ENCODE measurements at places on chromosomes 1 and 21.

- no peak for DNase-seq
Measured at GRCh38 chr21:34061983-34062382, 11.4 kb upstream of the MRPS6 start.

- DNase-seq: no peak
Measured at GRCh38 chr1:238409191-238409850, 518.6 kb upstream of the ZP4 start.

DNA sequence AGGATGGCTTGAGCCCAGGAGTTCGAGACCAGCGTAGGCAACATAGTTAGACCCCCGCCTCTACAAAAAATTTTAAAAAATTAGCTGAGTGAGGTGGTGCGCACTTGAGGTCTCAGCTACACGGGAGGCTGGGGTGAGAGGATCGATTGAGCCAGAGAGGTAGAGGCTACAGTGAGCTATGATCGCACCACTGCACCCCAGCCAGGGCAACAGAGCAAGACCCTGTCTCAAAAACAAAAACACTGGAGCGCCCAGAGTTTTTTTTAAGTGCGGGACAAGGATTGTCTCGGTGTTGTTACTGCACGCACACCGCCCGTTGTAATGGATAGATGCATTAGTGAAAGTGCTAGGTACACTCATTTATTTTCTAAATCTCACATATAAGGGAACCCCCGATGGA lies 37.1 kb downstream of the PIK3CD start:
- DNase-seq: no peak

- DNase-seq: no peak
Measured at GRCh38 chr1:167524651-167525050, 6.3 kb upstream of the CD247 start.

GRCh38 chr1:44828841-44829440 lies 14.1 kb downstream of the PTCH2 start:
- DNase-seq: no peak

DNA sequence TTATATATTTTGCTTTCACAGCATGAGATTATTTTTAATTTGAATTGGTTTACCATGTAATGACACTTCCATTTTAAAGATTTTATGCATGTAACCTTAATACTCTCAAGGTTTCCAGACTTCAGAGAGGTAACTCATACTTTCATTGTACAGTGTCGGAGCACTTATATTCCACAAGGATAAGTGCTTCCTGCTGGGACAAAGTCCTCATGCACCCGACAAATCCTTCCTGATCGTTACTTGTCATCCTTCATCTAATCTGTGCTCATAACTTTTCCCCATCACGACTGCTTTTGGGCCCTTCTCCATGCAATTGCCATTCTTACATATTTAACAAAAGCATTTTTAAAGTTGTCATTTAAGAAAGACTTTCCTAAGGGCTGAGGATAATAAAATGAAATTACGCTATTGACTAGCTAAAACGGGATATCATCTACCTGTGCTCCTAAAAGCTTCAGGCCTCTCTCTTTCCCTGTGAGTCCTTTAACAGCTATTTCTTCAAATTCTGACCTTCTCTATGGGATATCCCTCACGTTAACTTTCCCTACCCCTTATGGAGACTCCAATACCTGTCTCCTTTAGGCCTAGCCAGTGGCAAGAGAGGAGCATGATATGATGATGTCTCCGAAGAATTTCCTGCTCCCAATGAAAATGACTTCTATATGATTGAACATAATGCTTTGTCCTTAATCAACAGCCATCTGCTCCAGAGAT lies 59.3 kb downstream of the NCAM2 start:
- peak; percentile 45 for DNase-seq

DNA sequence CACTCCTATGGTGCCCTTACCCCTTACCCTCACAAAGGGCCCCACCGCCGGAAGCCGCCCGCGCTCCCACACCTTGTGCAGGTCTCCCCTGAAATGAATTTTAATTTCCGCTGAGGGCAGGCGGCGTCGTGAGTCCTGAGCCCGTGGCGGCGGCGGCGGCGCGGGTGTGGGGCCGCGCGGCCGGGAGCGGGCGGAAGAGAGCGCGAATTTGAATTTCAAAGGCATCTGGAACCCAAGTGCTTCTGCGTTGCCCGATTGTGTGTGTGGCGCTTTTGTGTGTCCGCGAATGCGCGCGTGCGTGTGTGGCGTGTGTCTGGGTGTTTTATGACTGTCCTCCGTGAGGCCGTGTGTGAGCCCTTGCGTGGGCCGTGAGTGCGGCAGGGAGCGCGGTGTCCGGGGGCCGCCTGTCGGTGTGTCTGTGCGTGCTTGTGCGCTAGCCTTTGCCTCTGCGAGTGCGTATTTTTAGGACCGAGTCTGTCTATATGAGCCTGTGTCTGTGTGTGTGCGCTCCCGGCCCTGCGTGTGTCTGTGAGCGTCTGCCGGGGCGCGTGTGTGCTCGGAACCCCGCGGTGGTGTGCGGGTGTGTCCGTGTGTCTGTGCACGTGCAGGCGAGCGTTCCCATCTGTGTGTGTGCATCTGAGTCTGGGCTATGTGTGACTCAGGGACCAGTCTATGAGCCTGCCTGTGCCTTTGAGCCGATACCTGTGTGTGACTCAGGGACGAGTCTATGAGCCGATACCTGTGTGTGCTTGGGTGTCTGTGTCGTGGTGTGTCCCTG lies 7.9 kb upstream of the ADGRB2 start:
- DNase-seq: peak; percentile 67

- DNase-seq: peak; percentile 81
Measured at GRCh38 chr1:2786329-2787162, 14.9 kb downstream of the TTC34 start.

GRCh38 chr21:43603641-43604504 lies 55.4 kb downstream of the HSF2BP start:
- peak; percentile 55 for DNase-seq

- DNase-seq: no peak
Measured at GRCh38 chr1:46246548-46247435, 771 bp upstream of the RAD54L start.

- DNase-seq: peak; percentile 50
Measured at GRCh38 chr1:37692834-37693175, 489 bp downstream of the CDCA8 start.

DNA sequence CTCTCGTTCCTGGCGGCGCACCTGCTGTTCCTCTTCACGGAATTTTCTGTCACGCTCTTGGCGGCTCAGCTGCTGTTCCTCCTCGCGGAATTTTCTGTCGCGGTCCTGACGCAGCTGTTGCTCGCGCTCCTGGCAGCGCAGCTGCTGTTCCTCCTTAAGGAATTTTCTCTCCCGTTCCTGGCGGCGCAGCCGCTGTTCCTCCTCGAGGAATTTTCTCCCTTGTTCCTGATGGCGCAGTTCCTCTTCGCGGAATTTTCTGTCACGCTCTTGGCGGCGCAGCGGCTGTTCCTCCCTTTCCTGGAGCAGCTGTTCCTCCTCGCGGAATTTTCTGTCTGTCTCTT lies 6.4 kb downstream of the TCHH start:
- peak; percentile 8 for DNase-seq

DNA sequence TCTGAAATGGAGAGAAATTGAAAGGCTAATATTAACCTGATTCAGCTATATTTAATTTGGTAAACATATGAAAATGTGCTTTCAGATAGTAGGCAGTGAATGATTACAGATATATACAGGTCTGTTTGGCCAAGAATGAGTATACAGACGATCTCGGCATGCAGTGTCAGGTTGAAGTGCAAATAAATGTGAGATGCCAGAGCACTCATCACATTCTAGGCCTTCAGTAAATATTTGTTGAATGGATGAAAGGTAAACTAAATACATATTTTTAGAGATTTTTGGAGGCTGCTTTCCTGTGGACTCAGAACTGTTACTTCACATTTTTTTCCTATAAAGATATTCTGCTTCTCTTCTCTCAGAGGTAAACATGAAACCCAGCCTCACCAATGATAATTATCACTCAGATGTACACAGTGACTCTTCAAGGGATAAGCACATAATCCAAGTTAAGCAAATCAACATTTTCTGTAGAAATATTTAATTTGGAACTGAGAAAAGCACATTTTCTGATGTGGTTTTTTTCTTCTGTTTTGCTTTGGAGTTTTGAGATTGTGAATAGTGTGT lies 702.9 kb downstream of the BRINP3 start:
- no peak for DNase-seq

- DNase-seq: no peak
Measured at GRCh38 chr1:63790989-63791388, 17.2 kb downstream of the ROR1 start.

- DNase-seq: no peak
Measured at GRCh38 chr1:195828325-195828724, 779.9 kb downstream of the KCNT2 start.

- no peak for DNase-seq
Measured at GRCh38 chr1:241724741-241725356, 72.8 kb downstream of the WDR64 start.

Measured in eye (tissue), 1 donor.